ENCODE measurements at places on chromosomes 3 and 15.

- DNase-seq: no peak
Measured at GRCh38 chr3:62818347-62818746, 56.9 kb downstream of the CADPS start.

GRCh38 chr15:85618956-85619491 lies 175.7 kb downstream of the KLHL25 start:
- no peak for DNase-seq

DNA sequence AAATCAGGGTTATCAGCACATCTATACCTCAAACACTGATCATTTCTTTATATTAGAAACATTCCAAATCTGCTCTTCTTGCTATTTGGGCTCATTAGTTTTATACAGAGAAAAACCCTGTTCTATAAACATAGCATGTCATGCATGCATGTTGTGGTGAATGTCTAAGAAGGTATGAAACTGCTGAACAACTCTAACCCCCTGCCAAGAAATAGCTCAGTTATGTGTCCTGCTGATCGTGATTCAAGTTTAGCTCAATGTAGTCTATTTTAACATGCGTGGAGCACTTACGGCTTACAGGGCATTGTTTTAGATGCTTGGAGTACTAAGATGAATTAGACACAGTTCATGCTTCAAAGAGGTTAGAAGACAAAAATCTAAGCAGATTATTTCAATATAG lies 35.8 kb downstream of the MYH15 start:
- no peak for DNase-seq

- DNase-seq: no peak
Measured at GRCh38 chr15:49313650-49314049, 109.4 kb upstream of the FGF7 start.

GRCh38 chr3:33658991-33659848 lies 58.8 kb downstream of the CLASP2 start:
- DNase-seq: peak; percentile 90

DNA sequence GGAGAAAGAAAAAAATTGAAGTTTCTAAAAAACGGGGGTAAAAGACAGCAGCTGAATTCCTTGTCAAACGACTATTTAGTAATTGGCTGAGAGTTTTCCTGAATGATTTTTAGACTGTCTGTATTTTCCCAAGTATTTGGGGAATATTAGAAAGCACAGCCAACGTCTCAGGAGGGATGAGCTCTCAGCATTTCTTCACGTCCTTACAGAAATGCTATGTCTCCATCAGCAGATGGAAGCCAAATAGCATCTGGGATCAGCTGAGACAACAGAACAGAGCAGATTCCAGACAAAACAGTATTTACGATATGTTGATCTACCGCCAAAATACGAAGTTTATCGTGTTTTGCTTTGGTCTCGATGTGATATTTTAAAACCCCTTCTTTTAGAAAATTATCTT lies 5.3 kb upstream of the TMC3 start:
- no peak for DNase-seq

DNA sequence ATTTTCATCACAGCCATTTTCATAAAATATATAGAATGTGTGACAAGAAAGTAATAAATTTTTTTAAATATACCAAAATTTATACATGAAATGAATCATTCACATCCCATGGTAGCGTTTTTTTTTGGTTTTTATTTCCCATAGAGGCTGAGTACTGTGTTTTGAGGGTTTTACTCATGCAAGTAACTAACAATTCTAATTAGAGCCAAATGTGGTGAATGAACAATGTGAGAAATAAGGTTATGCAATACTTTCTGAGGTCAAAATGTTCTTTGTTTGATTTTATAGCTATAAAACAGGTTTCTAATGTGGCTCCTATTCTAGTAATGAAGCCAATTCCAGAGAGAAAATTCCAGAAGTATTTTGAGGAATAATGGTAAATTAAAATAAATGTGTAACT lies 386.8 kb downstream of the TBC1D5 start:
- DNase-seq: no peak

- no peak for DNase-seq
Measured at GRCh38 chr15:88989578-88989977, 76.4 kb upstream of the MFGE8 start.

DNA sequence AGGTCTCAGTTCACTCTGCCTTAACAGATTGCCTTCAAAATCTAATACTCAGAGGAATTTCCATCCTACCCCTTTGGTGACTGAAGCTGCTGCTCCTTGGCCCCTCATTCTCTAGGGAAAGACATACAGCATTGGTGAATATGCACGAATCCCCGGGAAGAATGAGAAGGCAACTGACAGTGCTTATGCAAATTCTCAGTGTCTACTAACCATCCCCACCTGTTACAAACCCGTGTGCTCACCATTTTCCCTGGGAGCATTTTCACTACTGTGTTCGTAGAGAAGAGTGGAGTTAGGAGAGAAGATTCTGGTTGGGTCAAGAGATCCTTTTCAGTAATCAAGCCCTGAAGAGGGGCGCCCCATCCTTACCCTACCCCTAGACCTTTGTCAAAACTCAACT lies 37.7 kb downstream of the SYNM start:
- no peak for DNase-seq

DNA sequence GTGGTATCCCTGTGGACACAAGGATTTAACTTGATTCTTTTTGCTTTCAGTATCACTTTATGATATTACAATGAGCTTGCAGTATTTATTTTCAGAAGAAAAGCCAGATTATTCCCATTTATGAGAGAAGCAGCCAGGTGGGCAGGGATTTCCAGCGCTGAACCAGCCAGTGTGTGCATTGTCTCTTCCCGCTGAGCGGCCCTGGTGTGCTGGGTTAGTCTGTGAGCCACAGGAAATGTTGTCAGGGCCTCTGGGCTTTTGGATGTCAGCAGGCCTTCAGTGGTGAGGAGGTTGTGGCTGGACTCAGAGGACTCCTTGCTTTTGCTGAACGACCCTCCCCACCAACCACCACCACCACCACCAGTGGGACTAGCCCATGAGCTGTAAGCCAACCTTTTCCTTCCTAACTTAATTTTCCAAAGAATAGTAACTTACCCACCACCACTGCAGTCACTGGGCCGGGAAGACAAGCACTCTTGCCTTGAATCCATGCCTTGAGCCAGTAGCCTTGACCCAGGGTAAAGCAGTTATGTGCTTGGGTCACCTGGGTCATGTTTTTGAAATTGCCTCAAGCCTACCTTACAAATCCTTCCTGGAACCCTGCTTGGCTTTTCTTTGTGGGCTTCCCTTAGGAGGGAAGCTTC lies 33.1 kb downstream of the FLNB start:
- peak; percentile 67 for DNase-seq

DNA sequence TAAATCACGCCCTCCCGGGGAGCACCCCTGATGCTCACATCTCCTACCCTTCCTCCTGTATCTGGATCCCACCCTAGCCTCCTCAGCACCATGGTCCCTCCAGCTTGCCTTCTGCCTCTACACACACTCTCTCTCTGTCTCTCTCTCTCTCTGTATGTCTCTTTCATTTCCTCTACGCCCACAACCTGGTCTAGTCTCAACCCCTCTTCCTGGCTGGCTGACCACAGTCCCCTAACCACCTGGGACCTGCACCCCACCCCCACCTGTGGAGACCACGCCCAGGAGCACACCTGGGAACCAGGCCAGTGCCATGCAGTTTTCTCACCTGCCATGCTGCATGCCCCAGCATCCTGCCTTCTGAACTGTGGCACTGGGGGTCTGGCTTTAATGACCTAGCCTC lies 4.0 kb upstream of the CFAP100 start:
- no peak for DNase-seq

DNA sequence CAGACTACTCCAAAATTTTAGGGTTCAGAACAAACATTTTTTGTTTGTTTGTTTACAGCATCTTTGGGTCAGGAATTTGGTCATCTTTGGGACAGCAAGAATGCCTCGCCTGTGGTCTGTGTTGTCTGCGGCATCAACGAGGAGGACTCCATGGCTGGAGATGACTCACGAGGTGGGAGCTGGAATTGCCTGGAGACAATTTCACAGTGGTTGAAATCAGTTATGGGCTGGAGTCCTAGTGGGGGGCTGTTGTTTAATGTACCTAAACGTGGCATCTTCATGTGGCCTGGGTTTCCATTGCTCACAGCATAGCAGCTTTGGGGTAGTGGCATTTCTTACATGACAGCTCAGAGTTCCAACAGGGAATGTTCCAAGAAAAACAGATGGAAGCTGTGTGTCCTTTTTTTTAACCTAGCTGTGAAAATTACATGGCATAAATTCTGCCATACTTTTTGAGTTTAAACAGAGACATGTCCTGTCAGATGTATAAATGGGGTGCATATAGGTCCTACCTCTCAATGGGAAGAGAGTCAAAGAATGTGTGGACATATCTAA lies 507.3 kb upstream of the CBLB start:
- no peak for DNase-seq

DNA sequence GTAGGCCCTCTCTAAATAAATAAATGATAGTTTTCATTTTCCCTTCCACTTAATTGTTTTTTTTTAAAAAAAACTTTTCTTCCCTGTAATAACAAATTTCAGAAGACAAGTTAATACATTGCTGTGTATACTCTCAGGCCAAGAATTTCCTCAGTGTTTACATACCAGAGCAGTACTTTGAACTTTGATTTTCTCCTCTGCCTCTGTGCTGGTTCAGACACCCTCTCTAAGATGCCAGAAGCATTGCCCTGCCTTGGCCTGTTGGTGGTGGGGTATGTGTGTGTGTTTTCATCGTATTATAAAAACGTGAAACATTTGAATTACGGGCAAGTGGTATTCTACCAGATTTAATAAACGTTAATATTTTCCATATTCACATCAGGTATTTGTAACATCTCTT lies 70.1 kb downstream of the SMAD3 start:
- no peak for DNase-seq
